ENCODE measurements at places on chromosomes 5 and 9.

DNA sequence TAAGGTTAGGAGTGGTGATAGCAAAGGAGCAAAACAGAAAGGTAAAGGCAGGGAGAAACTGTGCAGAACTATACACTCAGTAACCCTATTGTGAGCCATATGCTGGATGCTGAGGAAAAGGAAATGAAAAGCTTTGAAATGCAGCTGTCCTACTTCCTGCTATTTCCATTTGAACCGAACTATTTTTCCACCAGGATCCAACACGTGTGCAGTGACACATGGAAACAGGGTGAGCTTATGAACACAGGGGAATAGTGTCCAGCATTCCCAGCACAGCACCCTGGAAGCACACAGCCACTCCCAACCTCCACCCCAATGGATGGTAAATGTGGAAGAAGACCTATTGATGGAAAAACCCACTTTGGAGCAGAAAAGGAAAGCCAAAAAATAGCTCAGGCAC lies 69.0 kb upstream of the SLC12A2 start:
- no peak for DNase-seq

DNA sequence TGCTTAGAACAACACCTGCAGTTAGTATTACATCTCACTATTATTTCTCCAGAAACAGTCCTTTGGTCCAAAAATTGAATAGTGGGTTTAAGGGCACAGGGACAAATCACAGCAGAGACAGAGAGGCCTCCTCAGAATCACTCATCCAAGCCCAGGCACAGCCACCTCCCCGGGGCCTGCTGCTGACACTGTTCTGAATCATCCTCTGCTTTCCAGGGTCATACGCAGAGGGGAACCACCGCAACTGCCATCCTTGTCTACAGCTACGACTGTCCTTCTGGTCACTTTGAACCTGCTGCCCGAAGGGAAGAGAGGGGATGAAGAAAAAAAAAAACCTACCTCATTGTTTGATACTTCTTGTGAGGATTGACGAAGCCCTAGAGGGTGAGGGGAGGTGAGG lies 35.3 kb upstream of the MAN2A1 start:
- no peak for DNase-seq

GRCh38 chr5:181130832-181131496 lies at the start of gene OR2V1:
TSS of gene OR2V1 (minus strand) at chr5:181131169. CDS start at chr5:181125304, 5,865 bp downstream.
- no peak for DNase-seq

GRCh38 chr5:97229688-97230285 lies 46.7 kb upstream of the RIOK2 start:
- DNase-seq: no peak

DNA sequence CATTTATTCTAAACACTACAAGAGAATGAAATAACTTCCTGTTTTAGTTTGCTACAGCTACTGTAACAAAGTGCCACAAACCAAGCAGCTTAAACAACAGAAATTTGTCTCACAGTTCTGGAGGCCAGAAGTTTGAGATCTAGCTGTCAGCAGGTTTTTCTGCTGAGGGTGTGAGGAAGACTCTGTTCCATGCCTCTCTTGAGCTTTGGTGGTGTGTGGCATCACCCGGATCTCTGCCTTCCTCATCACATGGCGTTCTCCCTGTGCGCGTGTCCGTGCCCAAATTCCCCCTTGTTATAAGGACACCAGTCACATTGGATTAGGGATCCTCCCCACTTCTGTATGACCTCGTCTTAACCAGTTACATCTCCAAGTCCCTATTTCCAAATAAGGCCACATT lies 97.7 kb downstream of the CFAP95 start:
- no peak for DNase-seq
